IPS-NIHi11 (cell line): ENCODE measurements at places on chromosomes 2 and 18.
A peak's percentile ranks its signal among the peaks of the same experiment; 100 is the strongest.

GRCh38 chr2:122210898-122211856, 455.7 kb downstream of the TSN start:
- no peak for DNase-seq

DNA sequence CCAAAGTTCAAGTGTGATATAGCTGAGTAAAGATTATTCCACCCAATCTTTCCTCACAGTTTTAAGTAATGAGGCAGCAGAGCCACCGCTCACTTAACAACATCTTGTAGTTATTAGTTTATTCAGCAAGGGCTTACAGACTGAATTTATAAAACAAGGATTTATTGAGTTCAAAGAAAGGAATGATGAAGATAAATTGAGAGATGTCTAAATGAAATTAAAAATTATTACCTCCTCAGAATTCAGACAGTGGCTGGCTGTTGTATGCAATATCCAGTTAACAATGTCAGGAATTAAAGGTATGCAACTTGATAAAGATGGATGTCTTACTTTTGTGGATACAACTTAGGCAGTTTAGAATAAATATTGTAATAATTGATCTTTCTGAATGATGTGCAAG, 927.3 kb upstream of the CDH2 start:
- DNase-seq, result no peak

GRCh38 chr2:32627814-32628579, at the start of gene TTC27:
Gene TTC27, plus strand, starts transcription at chr2:32628050. Its CDS starts 243 bp downstream, at chr2:32628293.
- DNase-seq, result peak; percentile 97

GRCh38 chr2:9637330-9637729, 6.5 kb upstream of the YWHAQ start:
- DNase-seq, result no peak

- no peak for DNase-seq
Observed at GRCh38 chr2:239238839-239239606, 161.8 kb downstream of the HDAC4 start.

DNA sequence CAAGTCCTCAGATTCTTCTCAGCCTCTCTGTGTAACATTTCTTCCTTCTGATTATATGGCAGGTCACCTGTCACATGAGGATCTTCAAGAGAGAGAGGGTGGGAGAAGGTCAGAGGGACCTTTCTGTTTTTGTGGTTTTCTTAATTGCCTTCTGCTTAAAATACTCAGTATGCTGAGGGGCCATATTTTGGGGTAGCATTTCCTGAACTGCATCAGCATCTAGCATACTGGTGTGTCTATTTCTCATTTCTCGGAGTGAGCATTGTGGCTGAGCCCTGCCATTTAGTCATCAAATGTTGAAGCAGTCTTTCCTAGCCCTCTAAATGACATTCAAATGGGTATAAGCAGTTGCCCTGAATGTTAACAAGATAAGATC, 162.7 kb downstream of the MYO3B start:
- DNase-seq, result no peak

GRCh38 chr2:14140009-14140550, 492.4 kb upstream of the LRATD1 start:
- DNase-seq, result no peak

DNA sequence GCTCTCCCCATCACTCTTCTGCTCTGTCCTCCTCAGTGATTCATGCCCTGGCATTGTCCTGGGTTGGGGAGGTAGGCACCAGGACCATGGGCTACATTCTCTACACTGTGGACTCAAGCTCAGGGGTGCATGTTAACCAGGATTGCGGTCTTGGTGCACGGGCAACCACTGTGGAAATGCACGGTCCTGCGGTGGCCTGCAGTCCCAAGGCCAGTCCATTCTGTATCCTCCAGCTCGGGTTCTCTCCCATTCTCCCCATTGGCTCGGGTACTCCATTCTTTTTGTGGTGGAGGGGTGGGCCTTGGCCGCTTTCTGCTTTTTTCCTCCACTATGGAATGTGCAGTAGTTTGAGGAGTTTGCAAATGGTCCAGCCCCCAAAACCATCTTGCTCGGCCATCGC, 215.0 kb upstream of the MYT1L start:
- DNase-seq, result no peak

- DNase-seq, result no peak
Observed at GRCh38 chr18:75129717-75130477, 79.0 kb downstream of the PTGR3 start.
